Tibial artery (tissue), 4 donors: ENCODE measurements at places on chromosomes 5 and 9.

- no peak for DNase-seq
Measured at GRCh38 chr9:131994364-131995125, 85.1 kb downstream of the MED27 start.

DNA sequence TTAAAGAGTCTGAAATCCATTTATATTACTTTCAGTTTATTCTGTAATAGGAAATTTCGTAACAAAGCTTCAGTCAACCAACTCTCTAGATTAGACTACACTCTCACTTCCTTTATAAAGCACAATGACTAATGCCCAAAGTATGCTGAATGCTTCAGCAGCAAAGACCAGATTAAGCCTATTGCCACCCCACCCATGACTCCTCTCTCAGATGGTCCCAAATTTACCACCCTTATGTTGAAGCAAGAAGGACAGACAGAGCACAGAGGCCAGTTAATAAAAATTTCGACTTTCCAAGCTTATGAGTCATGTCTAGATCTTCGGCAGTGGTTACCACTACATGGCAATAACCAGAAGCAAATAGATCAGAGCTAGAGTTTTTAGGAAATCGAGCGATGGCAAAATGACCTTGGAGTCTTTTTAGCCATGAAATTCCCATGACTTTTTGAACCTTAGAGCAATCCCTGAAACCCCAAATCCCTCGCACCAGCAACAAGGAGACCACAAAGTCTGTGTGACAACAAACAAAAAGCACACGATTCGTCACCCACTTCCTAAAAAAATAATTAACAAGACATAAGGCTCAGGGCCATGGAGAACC is 287.8 kb upstream of the RASA1 start:
- no peak for DNase-seq

DNA sequence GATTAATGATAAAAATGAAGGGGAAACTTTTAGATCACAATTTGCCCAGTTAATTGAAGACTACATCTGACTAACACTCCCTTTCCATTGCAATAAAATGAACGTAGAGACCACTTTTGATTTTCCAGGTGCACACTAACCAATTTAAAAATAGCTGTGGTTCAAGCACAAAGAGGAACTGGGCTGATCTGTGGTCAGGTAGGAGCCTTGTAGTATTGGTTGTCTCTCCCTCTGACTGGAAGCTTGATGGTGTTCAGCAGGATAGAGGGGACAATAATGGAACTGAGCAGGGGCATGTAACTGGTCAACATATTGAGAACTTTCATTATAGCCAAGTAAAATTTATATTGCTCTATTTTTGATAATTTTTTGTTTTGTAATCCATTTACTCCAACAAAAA is 886.8 kb upstream of the SEMA6A start:
- DNase-seq, result no peak

- no peak for DNase-seq
Measured at GRCh38 chr5:113205807-113206206, 229.0 kb downstream of the TSSK1B start.

DNA sequence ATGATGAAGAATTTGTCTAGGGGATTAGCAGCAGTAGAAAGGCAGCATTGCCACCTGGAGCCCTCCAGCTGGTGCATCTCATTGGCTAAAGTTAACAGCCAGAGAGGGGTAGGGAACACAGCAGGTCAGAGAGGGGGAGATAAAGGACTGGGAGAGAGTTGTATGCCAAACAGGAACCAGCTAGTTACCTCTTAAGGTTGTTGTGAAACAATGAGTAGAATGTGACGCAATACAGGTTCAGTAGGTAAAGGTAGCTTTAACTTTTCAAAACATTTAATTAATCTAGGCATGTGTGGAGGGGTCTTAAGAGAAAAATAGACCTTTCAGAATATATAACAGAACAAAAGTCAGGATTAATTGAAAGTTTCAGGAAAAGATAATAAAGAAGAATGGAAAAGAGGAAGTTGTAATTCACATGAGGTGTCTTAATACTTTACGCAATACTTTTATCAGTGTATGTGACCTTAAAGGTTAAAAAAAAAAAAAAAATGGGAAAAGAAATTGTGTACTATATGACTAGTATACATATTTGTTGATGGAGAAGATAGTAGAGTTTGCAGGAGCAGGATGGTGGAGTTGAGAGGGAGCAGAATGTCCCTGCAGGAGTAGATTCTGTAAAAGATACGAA is 14.3 kb downstream of the FBXO38 start:
- DNase-seq, result no peak

DNA sequence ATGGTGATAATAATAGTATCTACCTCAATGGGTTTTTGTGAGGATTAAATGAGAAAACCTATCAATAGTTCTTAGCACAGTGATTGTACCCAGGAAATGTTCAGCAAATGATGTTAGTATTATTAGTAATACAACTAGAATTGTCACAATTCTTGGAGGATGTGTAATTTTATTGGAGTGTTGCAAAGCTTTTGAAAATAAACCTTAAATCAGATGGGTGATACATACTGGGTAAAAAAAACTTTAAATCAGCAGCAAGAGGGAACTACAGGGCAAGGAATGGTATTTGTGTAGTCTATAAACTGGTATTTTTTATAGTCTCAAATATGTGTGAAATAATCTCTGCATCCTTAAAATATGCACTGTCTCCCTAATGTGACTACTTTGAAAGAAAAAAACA is 371.6 kb downstream of the PIK3R1 start:
- no peak for DNase-seq

- no peak for DNase-seq
Measured at GRCh38 chr5:121239951-121240350, 611.7 kb upstream of the FTMT start.

DNA sequence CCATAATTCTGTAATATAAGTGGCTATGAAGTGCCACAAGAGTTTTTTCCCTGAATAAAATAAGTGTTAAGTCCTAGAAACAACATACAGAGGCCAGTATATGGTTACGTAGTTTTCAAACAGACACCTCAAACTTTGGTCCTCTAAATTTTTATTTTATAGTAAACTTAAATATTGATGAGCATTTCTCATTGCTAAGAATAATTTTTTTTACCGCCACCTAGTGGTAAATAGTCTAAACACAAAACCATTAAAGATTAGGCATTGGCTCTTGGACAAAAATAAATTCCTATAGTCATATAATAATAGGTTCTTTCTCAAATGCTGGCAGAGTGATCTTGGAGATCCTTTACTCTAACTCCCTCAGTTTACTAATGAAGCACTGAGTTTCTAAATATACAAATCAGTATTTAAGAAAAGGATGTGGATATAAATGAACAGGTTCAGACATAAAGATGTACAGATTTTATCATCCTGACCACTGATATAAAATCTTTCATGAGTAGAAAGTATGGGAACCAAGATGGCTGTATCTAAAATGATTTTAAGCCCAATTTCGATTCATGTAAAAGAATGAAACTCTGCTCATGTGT is 136.2 kb downstream of the FANCC start:
- DNase-seq, result no peak

GRCh38 chr5:154970759-154971158 is 29.9 kb downstream of the MRPL22 start:
- no peak for DNase-seq

DNA sequence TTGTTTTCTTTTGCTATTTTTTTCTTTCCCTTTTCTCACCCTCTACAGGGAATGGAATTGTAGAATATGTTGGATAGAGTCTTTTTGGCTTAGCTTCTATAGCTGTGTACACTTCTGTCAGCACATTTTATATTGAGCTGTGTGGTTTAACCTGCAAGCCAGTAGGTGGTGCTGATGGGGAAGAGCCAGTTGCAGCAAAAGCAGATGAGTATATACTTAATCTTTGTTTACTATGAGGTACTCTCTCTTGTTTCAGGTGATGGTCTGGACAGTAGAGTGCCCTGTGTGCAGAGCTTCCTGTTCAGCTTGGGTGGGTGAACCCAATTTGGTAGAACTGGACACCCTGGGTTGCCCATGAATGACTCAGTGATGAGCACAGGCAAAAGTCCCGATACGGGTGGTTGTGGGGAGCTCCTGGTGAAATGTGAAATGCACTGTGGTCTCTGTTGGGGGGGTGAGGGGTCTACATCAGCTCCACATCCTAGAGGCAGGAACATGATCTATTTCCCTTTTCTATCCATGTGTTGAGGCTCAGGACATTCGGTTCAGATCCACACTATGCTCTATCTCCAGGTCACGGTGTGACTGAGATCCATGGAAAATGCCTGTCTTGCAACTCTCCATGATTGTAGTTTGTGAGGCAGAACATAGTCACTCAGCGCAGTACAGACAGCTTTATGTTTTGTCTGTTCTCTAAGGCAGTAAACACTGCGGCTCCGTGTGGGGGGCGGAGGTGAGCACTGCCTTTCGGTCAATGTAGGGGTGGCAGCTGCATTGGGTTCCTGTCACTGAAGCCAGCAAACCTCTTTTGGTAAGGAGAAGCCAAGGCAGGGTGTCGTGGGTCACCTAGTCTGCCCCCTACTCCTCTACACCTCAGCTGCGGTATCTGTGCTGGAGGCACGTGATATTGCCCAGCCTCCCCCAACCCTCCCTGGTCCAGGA is 353.2 kb downstream of the PRR16 start:
- DNase-seq, result no peak
